ENCODE measurements at places on chromosomes 1 and 21.

GRCh38 chr1:191396622-191397021 lies 761.6 kb upstream of the RGS18 start:
- DNase-seq, result no peak

DNA sequence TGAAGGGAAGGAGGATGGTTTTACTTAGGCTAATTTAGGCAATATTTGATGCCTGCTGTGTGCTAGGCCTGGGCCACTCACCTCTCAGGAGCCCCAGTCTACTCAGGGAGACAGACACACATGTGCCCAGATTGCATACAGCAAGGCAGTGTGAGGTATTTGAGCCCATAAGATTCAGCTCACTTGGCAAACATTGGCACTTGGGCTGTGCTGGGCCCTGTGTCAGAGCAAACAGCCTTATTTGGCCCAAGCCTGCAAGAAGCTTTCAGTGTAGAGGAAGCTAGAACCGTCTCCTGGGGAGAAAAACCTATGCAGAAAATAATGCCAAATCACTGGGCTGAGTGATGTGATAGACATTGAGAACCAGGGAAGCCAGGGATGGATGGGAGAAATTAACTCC lies 3.9 kb upstream of the SYNC start:
- no peak for DNase-seq

- DNase-seq, result peak; percentile 57
Measured at GRCh38 chr1:150165622-150166612, 16.2 kb downstream of the PLEKHO1 start.

- DNase-seq, result no peak
Measured at GRCh38 chr1:210692796-210693195, 364.1 kb downstream of the HHAT start.

GRCh38 chr1:32758795-32759430 lies 56.3 kb upstream of the SYNC start:
- no peak for DNase-seq

DNA sequence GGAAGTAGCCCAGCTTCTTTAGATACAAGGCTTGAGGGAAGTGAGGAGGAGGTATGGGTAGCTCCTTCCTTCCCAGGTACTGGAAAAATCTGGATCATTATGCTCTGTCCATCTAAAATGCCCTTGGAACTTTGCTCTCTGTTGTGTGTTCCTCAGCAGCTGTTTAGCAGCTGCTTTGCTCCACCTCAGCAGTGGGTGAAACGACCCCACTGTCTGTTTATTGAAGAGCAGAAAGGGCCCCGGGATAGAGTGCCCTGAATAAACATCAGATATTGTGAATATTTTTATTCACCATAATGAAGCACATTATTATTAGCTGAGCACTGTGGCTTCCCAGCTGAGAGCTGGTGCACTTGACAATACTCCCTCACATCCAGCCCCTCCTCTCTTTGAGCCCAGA lies 237.9 kb downstream of the PBX1 start:
- no peak for DNase-seq

GRCh38 chr1:246591504-246591903 lies 25.2 kb downstream of the CNST start:
- DNase-seq, result peak; percentile 55

DNA sequence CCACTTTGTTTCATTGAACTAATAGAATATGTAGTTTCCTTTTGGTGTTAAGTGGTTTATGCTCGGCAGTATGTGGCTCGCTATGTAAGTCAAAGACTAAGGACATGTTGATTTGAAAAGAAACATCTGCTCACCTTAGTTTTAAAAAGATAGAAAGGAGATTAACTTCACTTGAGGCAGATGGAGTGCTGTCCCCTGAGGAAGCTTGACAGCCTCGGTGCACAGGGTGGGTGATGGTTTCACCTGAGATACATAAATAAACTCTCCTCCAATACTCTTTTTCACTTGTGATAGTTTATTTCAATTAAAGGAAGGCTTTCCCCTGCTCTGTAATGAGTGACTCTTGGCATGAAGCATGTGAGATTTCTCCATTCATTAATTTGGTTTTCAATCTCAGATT lies 70.8 kb upstream of the FMN2 start:
- DNase-seq, result no peak
